NCI-H2081 treated with DMSO at 0.1 percent for 48 hours (cell line): ENCODE measurements at places on chromosomes 1 and 21.

DNA sequence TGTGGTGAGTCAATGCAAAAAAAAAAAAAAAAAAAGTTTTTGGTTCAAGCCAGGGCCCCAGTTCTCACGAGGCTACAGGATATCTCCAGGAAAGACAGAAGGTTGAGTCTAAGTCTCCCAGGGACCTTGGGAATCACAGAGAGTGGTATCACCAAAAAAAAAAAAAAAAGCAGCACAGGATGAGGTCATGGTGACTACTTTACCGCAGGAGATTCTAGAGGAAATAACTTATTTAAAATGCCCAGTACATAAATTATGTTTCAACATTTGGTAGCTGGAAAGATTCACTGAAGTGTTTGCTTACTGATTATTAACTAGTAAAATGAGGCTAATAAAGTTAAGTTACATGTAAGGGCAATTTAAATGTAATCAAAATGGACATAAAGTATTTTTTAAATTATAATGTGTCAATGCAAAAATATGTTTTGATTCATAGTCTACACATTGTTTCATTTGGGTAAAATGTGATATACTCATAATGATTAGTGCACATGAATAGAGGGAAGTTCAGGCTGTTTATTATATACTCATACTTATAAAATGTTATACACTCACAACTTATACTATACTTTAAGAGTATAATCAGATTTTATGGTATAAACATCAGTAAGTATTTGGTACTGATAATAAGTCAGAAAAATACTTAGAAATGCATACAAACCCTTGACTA lies 84.1 kb downstream of the PLPPR5 start:
- no peak for DNase-seq

- DNase-seq, result no peak
Measured at GRCh38 chr1:235831148-235831547, 35.6 kb downstream of the LYST start.

GRCh38 chr1:76133977-76134376 lies 59.4 kb downstream of the ST6GALNAC3 start:
- DNase-seq, result no peak

DNA sequence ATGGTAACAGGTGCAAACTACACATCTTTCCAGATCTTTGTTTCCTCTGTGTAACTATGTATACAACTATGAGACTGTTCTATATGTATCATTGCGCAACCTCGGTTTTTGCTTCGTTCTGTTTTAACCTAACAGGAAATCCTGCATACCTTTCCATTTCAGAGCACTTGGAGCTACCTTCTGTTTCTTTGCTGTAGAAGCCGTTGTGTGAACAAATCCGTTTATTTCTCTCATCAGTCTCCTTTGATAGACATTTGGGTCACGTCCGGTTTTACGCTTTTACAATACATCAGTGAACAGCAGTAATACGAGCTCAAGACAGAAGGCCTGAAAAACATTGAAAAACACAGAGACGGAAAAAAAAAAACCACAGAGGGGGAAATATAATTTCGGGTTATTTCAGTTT lies 10.5 kb downstream of the ATP5IF1 start:
- no peak for DNase-seq

DNA sequence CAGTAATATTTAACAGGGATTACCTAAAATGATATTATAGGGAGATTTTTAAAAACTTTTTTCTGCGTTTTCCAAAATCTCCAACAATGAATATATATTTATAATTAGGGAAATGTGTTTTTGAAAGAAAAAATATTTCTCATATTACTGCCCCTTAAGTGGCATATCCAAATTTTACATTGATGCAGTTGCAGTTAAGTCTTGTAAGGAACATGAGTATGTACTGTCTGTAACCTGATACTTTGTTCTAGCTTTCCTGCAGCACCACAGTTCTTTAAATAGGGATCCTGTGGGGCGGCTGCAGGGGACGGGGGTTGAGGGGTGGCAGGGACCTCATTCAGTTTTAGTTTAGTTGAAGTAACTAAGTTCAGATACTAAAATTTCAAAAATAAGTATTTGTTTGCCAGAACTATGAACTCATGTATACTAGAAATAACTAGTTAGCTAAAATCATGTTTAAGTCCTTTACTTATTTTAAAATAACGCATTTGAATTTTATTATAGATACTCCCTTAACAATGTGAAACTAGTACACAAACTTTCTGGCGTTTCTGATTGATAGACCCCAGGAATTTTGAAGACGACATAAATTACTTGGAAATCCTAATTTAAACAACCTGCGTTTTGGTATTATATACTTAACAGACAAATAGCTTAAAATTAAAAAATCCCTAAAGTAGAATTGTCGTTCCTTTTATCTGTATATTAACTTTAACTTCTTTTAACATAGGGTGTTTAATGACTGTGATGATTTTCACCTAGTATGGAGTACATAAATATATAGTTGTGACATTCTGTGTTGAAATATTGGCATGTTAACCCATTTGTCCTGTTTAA lies 639 bp upstream of the DNAJB4 start:
- no peak for DNase-seq

GRCh38 chr21:34836103-34836932 lies 167.5 kb downstream of the CLIC6 start:
- DNase-seq, result no peak

- DNase-seq, result no peak
Measured at GRCh38 chr1:112256411-112256810, 139.6 kb upstream of the CTTNBP2NL start.

DNA sequence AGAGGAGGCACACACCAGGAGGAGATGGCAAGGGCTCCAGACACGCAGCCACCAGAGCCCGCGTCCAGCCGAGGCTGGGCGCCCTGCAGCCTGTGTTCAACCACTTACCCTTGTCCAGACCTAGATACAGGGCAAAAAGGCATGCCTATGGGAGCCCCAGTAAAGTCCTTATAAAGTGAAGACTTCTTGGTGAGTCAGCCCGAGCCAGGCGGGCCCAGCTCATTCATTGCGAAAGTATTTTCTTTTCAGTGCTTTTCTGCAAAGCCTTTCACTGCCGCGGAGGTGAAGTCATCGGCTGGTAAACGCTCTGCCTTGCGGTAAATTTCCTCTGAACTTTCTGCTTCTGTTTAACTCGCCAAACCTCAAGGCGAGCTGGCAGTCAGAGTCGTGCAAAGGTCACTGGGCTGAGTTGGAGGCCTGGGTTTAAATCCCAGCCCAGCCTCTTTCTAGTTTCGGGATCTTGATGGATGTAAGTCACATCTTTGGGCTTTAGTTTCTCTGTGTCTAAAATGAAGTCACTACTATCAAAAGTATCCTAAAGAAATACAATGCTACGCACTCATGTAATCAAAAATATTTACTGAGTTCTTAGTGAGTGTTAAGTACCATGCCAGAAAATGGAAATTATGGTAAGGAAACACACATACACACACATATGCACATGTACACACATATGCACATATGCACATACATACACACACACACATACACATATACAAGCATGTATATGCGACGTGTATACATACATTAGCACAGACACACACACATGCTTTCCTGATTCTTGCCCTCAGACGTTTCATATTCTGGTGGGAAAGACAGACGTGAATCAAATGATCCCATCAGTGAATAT lies 54.7 kb upstream of the IFFO2 start:
- DNase-seq, result no peak

GRCh38 chr1:157045250-157046218 lies at the start of gene ARHGEF11:
Gene ARHGEF11 (minus strand): TSS chr1:157045742. CDS start chr1:157044330, 1,412 bp downstream.
- DNase-seq, result peak; percentile 34

DNA sequence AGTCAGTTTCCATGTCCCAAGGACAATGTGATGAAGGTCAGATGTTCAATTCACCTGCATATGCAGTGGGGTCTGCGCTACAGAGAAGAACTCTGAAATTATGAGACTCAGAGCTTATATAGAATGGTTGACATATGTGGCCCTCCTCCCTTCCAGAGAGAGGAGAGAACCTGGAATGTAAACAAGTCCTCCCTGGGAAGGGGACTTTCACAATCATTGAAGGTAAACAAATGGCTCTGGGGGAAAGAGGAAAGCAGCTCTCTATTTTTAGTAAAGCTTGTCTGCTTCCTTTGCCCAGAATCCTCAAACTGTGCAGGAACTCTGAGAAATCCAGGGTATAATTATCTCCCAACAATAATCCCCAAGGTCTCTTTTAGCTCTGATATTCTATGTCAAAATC lies 9.8 kb downstream of the OVGP1 start:
- no peak for DNase-seq
